ENCODE measurements at places on chromosomes 11 and 22. TPM values are rescaled to one million over a fixed set of nuclear protein-coding genes. Genes with fewer than 3 reads are reported as not detected.
A peak's percentile ranks its signal among the peaks of the same experiment; 100 is the strongest.

MMP3 gene
- 19.1 TPM for total RNA-seq

OR51B5 gene
- total RNA-seq: not detected

DCDC1 gene
- total RNA-seq: not detected

DNA sequence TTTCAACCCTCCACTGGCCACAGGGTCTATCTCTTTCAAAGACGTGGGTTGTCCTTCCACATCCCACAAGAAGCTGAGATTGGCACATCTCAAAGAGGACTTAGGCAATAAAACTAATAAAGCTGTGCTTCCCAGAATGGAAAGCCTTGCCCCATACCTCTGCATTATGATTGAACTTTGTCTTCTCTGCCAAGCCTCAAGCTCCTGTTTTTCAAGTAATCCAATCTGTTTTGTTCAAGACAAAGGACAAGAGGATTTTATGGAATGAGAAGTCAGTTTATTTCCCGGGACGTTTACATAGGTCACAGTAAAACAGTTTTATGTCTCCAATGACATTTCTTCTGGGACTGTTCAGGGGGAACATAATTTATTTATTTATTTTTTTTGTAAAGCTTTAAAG, 108.4 kb downstream of the GALNT18 start:
- DNase-seq: peak; percentile 50

DNA sequence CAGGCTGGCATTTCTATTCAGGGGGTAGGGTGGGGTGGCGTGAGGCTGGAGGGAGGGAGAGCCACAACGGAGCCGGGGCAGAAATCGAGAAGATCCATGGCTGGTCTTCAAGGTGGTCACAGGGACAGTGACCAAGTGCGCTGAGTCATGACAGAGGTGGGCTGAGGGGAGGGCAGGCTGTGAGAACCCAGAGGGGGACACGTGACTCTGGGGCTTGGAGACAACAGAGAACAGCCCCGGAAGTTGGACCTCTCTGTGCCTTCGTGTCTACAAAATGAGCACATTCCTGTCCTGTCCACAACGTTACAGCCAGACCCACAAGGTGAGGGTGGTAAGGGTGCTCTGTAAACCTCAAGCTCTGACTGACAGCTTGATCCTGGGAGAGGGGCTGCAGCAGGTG, 35.1 kb upstream of the ARFGAP3 start:
- DNase-seq: no peak

- DNase-seq: peak; percentile 80
These were observed 21.6 kb downstream of the PARVG start for GRCh38 chr22:44202261-44202789.

DNA sequence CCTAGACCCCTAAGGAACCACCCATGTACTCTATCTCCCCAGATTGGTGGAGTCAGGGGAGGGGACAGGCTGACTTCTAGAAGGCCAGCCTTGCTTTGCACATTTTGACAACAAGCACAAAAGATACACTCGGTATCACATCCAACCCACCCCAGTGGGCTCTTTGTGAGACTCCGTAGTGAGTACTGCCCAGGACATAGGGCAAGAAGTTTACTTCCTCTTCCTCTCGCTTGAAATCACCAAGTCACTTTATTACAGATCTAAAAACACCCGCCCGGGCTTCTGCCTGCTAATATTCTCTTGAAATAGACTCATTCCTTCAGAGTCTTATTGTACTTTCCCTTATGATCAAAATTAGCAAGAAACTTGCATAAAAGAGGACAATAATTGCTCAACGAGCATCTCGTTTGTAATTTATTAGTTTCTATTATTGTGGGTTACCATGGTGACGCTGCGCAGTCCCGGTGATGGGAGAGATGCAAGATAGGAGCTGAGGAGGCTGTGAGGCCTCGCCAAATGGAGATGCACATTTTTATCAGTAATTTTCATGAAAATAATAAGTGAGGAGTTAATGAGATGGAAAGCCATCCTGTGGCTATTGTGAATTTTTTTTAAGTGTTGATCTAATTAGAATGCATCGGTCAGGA, 96.9 kb downstream of the FEZ1 start:
- DNase-seq: no peak

DNA sequence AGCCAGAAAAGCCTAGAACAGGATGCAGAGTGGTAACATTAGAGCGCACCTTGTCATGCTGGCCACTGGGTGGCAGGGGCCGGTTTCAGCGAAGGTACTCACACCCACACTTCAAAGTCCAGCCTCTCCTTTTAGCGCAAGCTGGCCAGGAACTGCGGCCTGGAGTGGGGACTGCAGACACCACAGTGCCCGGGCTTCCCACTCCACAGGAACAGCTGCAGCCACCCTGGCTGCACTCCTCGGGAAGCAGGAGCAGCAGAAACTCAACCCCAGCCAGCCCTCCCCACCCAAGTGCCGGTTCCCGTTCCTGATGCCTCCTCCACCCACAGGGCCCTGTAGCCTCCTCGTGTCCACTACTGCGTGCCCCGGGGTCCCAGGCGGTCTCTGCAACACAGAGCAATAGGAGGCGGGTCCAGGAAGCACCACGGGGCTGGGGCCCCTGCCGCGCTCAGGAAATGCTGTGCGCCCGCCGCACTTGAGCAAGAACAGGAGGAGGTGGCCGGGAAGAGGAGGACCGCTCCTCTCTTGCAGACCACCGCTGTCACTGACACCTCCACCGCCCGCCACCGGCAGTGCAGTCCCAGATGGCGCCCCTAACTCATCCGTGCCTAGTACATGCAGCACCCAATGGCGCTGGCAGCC, 2.2 kb downstream of the RFPL2 start:
- peak; percentile 53 for DNase-seq

GRCh38 chr11:127639916-127640315, 639.3 kb upstream of the KIRREL3 start:
- no peak for DNase-seq

DNA sequence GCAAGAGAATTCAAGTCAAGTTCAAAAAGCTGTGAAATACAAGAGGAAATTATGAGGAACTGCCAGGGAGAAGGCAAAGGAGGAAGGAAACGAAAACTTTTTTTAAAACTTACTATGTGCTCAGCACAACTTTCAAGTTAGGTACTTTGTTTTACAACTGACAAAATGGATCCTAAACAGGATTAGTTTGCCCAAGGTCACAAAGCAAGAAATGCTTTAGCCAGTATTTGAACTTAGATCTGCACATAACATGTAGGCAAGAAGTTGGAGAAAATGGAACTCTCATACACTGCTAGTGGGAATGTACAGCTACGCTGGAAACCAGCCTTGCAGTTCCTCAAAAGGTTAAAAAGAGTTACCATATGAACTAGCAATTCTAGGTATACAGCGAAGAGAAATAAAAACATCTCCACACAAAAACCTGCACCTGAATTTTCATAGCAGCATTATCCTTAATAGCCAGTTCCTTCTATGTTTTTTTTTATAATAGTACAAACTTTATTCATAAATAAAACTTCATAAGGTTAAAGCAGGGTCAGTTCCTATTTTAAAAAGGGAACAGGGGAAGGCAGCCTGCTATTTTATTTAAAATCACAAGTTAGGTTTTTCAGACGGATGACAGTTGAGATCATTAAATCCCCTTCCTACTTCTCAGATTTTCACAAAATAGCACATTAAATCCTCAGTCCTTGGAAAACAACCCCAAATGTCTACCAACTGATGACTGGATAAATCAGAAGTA, 19.2 kb downstream of the DDX6 start:
- no peak for DNase-seq

DNA sequence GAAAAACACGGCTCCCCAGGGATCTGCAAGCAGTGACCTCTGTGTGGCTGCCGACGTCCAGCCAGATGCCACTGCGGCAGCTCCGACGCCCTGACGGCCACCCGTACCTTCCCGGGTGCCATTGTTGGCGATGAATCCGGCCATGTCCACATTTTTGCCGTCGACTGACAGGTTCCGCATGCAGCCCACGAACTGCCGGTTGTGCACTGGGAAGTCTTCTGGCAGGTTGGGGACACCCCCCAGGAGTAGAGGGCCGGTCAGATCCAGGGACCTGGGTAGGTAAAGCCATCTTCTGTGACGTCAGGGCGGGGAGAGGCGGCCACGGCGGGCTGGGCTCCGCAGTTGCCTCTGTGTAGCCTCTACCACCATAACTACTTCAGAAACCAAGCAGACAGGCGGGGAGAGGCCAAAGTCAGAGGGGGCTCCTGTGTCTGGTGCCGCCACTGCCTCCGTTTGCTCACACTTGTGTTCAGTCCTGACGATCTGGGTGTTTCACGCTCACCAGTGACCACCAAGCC, 74.8 kb downstream of the TRMU start:
- no peak for DNase-seq

Measured in GM23248 (cell line).